ENCODE measurements at places on chromosomes 6 and 20. TPM values are rescaled to one million over a fixed set of nuclear protein-coding genes. Genes with fewer than 3 reads are reported as not detected.

DNA sequence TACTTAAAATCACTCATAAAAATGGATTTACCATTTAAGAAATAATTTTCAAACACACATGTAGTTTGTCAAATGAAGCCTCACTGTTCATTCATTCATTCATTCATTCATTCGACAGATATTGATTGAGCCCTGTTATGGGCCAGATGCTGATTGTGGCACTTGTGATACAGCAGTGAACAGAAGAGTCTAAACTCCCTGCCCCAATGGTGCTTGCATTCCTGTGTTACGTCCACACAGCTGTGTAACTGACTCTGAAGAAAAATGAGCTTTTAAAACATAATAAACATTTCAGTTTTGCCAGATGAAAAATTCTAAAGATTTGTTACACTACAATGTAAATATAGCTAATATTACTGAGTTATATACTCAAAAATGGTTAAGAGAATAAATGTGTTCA, 46.2 kb downstream of the BACH2 start:
- H3K4me1 ChIP-seq, result no peaks in the 10 kb centered on the region
- H3K4me3 ChIP-seq, result no peak overlapping the region
- no peak for DNase-seq
- no peaks in the 10 kb centered on the region for H3K27me3 ChIP-seq

DNA sequence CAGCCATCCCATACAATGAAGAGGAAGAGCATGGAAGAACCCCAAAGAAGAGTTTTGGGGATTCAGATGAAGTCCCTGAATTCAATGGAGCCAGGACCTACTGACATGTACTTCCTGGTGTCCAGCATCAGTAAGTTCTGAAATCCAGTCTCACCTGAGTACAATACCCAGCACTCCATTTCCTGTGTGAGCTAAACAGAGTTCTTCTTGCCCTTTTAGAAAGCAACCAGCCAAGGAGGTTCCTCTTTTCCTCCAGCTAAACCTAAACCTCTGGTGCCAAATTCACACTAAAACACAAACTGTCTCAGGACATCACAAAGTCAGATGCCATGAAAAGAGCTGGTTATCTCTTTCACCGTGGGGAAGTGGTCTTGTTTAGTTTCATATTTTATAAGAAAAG, 71.5 kb downstream of the PKHD1 start:
- no peak overlapping the region for H3K4me3 ChIP-seq
- no peak for DNase-seq
- no peaks in the 10 kb centered on the region for H3K27me3 ChIP-seq
- no peaks in the 10 kb centered on the region for H3K4me1 ChIP-seq

The TMC2 gene
- total RNA-seq, result 0.59 TPM

GRCh38 chr20:53598140-53599043, 4.8 kb upstream of the ZNF217 start:
- H3K4me3 ChIP-seq, result no peak overlapping the region
- no peaks in the 10 kb centered on the region for H3K36me3 ChIP-seq
- DNase-seq, result no peak
- H3K27ac ChIP-seq, result no peak overlapping the region
- no peaks in the 10 kb centered on the region for H3K27me3 ChIP-seq
- no peaks in the 10 kb centered on the region for H3K4me1 ChIP-seq

The RAET1G gene
- not detected for total RNA-seq

- H3K4me1 ChIP-seq, result no peaks in the 10 kb centered on the region
- no peak for DNase-seq
- no peak overlapping the region for H3K27ac ChIP-seq
- H3K4me3 ChIP-seq, result no peak overlapping the region
Measured at GRCh38 chr6:161189891-161190290, 84.0 kb downstream of the AGPAT4 start.

Data from tibial nerve (tissue), 4 donors.